ENCODE measurements at places on chromosomes 3 and 15.

- H3K27me3 ChIP-seq: peaks cover 4% of the 10 kb centered on the region
- H3K4me1 ChIP-seq: peaks cover 78% of the 10 kb centered on the region
- peaks cover 23% of the 10 kb centered on the region for H3K36me3 ChIP-seq
- H3K27ac ChIP-seq: peak overlapping the region; percentile 5
These were observed 14.1 kb upstream of the SHISA5 start for GRCh38 chr3:48518069-48518468.

DNA sequence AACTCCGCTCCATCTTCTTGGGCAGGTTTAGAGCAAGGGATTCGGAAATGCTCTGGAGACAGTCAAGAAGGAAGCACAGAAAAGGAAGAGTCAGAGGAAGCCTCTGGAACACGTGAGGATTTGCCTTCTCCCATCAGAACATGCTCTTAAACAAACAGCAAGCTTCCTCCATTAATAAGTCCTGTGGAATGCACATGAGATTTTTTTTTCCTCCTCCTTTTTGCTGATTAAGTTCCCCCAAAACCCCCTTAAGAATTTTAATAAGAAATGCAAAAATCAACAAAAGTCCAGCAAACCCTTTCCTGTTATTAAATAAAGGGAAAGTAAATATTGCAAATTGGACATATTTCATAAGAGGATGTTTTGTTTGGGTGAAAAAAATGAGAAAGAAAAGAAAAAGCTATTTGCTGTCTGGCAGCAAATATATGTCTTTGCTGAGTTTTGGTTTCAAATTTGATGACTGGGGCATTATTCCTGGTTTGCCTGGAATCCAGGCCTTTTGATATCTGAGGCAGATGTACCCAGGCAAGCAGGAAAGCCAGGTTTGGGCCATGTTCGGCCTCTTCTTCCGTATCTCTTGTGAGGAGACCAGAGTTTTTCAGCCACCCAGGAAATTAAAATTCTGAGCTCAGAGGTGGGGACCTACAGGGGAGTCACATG is 7.9 kb upstream of the TSEN2 start:
- no peaks in the 10 kb centered on the region for H3K36me3 ChIP-seq
- no peak for DNase-seq
- H3K4me1 ChIP-seq: peaks cover 2% of the 10 kb centered on the region
- no peak overlapping the region for H3K4me3 ChIP-seq

- no peak for DNase-seq
- peaks cover 11% of the 10 kb centered on the region for H3K4me1 ChIP-seq
- H3K4me3 ChIP-seq: no peak overlapping the region
These were observed 5.0 kb downstream of the MKRN3 start for GRCh38 chr15:23570486-23570885.

DNA sequence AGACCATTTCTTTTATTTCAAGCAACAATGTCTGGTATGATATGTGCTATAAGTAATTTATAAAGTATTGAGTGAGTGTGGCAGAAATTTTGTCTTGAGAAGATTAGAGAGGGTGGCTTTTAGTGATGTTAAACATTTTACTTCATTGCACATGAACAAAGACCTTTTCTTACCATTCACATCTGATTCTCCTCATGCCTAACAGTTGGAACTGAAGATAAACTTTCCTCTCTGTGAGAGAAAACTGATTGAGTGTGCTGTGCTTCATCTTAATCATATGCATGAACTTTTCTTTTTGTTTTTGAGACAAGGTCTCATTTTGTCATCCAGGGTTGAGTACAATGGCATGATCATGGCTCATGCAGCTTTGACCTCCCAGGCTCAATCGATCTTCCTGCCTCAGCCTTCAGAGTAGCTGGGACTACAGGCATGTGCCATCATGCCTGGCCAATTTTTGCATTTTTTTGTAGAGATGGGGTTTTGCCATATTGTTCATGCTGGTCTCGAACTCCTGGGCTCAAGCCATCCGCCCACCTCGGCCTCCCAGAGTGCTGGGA is 377.7 kb upstream of the GOLIM4 start:
- H3K4me3 ChIP-seq: no peak overlapping the region
- no peaks in the 10 kb centered on the region for H3K4me1 ChIP-seq
- H3K36me3 ChIP-seq: no peaks in the 10 kb centered on the region
- H3K27me3 ChIP-seq: no peaks in the 10 kb centered on the region
- H3K27ac ChIP-seq: no peak overlapping the region
- no peak for DNase-seq

GRCh38 chr3:57066471-57066870 is 6.0 kb downstream of the SPATA12 start:
- no peaks in the 10 kb centered on the region for H3K36me3 ChIP-seq
- H3K27me3 ChIP-seq: peaks cover 23% of the 10 kb centered on the region
- no peak for DNase-seq
- H3K4me1 ChIP-seq: peaks cover 2% of the 10 kb centered on the region

DNA sequence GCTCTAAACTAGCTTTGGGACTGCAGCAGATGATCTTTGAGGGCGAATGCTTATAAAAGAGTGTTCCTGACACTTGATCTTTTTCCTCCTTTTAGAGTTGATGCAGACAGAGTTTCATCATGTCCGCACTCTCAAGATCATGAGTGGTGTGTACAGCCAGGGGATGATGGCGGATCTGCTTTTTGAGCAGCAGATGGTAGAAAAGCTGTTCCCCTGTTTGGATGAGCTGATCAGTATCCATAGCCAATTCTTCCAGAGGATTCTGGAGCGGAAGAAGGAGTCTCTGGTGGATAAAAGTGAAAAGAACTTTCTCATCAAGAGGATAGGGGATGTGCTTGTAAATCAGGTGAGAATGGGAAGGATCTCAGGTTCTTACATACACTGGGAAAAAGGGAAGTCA is 75.7 kb downstream of the KLHL25 start:
- no peaks in the 10 kb centered on the region for H3K27me3 ChIP-seq
- no peak overlapping the region for H3K4me3 ChIP-seq
- no peak overlapping the region for H3K27ac ChIP-seq
- H3K36me3 ChIP-seq: peaks cover 74% of the 10 kb centered on the region
- no peak for DNase-seq
- H3K4me1 ChIP-seq: peaks cover 11% of the 10 kb centered on the region

GRCh38 chr3:42900226-42901072 is 5.5 kb upstream of the ZNF662 start:
- peaks cover 7% of the 10 kb centered on the region for H3K36me3 ChIP-seq
- H3K4me3 ChIP-seq: no peak overlapping the region
- no peak for DNase-seq
- H3K4me1 ChIP-seq: peaks cover 3% of the 10 kb centered on the region

GRCh38 chr3:51123531-51123930 is 261.6 kb upstream of the MANF start:
- no peak for DNase-seq
- H3K36me3 ChIP-seq: no peaks in the 10 kb centered on the region
- H3K27ac ChIP-seq: no peak overlapping the region
- peaks cover 5% of the 10 kb centered on the region for H3K27me3 ChIP-seq
- H3K4me1 ChIP-seq: no peaks in the 10 kb centered on the region

Data from activated naive CD4-positive, alpha-beta T cell treated with anti-CD3 and anti-CD28 coated beads, Interleukin-2, amount 10 ng/mL, durations not matched to agents 7 days and 5 days (primary cell).